ENCODE measurements at places on chromosomes 3 and 15.

DNA sequence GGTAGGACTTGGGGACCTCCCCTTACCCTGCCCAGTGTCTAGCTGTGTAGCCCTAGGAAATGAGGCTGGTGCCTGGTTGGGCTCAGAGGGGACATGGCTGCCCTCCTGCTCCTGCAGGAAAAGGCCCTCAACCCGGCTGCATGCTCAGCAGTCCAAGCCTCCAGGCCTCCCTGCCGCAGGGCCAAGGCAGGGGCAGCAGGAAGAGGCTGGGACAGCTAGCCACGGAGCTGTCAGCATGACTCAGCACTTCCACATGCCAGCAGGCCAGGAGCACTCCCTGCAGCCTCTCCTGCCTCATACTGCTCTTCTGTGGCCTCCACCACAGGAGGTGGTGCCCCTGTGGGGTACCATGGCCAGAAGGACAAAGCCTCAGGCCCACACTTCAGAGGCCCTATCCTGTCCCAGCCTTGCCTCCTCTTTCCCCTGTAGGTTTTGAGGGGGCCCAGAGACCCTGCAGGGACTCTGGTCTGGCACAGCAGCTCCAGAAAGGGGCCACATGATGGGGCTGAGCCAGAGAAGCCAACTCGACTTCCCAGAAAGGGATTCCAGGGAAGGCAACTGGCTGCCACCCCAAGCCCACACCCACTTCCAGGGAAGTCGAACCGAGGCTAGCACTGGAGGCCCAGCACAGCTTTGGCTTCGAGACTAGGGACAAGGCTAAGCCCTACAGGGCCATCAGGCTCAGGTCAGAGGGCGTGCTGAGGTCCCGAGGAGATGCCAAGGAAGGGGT, 19.5 kb downstream of the TKT start:
- DNase-seq = no peak

DNA sequence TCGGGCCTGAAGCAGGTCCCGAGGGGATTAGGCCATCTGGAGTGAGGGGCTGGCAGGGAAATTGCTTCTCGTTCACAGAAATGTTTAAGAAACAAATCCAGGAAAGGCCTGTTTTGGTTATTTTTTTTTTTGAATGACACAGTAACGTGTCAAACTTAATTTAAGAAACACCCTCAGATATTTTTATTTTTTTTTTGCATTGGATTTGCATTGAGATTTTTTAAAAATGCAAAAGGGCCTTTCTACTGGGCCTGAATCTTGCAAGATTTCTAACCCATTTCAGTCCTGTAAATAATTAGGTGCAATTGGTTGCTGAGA, 25.0 kb upstream of the KLF13 start:
- no peak for DNase-seq

DNA sequence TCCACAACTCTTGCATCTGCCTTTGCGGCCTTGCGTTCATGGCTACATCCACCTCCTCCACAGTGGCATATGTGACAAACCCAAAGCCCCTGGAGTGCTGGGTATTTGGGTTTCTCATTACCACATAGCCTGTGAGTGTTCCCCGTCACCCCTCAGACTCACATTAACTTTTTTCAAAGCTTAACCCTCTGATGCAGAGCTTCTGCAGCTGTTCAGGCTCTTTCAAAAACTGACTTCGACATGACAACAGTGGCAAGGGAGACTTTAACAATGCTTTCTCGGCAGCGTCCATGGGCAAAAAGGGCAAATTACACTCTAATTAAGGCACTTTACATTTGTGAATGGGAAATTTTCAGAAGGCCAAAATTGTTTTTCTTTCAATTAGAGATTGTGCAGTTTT, 343.2 kb downstream of the UNC13C start:
- no peak for DNase-seq

GRCh38 chr3:44069276-44069675, 172.4 kb upstream of the TOPAZ1 start:
- no peak for DNase-seq

DNA sequence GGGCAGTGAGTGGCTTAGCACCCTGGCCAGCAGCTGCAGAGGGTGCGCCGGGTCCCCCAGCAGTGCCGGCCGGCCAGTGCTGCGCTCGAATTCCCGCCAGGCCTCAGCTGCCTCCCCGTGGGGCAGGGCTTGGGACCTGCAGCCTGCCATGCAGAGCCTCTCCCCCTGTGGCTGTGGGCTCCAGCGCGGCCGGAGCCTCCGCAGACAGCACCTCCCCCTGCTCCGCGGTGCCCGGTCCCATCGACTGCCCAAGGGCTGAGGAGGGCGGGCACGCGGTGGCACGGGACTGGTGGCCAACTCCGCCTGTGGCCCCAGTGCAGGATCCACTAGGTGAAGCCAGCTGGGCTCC, 386.3 kb downstream of the CNTN4 start:
- DNase-seq = no peak

GRCh38 chr3:105367406-105368213, 901 bp downstream of the ALCAM start:
- no peak for DNase-seq

DNA sequence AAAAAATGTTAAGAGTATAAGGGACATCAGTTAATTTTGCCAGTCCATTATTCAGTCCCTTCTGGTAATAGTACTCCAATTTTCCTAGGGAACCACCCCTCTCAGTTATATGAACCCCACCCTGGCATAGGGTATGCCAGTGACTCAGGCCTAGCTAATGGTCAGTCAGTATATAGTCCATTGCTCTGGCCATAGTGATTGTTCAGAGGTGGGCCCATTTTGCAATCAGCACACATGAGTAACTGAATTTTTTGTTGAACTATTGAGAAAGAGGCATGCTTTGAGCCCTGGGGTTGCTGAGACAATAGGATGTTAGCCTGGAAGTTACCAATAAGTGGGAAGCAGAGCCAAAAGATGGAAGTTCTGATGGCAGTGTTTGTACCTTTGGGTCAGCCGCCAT, 4.1 kb downstream of the LRCH3 start:
- no peak for DNase-seq

- DNase-seq = no peak
Observed at GRCh38 chr15:90765966-90766365, 48.8 kb downstream of the BLM start.

DNA sequence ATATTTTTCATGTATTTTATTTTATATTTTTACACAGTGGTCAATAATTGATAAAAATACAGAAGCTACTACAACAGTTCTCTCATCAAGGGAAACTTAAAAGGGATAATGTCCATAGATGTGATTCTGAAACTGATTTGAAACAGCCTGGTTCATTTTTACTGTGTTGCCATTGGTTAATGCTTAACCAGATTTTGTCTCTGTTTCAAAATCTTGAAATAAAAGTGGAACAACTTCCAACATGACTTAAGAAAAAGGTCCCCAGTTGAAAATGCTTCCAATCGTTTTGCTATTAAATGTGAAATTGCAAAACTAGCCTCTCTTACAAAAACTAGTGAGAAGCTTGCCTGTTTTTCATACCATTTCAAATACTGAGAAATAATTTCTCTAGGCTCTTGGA, 240.7 kb downstream of the LPP start:
- DNase-seq = no peak

DNA sequence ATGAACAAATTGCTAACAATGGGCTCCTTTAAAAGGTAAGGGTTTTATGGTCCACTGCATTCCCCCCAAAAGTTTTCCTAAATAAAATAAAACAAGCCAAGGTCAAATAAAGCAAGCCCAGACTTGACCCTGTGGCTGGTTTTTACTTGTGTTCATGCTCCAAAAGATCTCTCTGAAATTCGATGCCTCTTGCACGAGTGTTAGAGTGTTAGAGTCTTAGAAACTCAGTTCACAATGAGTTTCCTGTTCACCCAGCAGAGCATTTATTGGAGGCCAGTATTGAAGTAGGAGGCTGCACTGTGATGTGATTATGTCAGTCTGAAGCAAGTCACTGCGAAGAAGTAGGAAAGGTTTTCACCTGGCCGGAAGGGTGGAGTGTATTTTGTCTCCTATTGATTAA, 59.9 kb upstream of the LRTM1 start:
- no peak for DNase-seq

GRCh38 chr3:45253316-45253715, 27.2 kb upstream of the TMEM158 start:
- DNase-seq = no peak

- peak; percentile 38 for DNase-seq
Observed at GRCh38 chr15:61038387-61038786, 190.7 kb downstream of the RORA start.

- no peak for DNase-seq
Observed at GRCh38 chr15:49101536-49101935, 53.9 kb downstream of the COPS2 start.

DNA sequence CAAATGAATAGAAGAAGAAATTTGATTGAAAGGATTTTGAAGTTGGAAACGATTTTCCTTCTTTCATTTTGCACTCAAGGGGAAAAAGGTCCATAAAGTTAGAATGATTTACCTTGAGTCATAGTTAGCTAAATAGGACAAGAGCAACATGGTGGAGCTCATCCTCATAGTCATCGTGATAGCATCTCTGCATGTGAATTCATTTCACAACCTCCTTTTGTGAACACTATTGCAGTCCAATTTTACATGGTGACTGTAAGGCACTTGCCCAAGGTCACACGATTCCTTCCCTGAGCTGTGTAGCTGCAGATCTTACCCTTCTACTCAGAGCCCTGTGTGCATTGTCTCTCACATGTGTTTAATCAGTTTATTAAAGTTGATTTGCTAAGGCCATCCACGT, 359.8 kb upstream of the C2CD4B start:
- no peak for DNase-seq

DNA sequence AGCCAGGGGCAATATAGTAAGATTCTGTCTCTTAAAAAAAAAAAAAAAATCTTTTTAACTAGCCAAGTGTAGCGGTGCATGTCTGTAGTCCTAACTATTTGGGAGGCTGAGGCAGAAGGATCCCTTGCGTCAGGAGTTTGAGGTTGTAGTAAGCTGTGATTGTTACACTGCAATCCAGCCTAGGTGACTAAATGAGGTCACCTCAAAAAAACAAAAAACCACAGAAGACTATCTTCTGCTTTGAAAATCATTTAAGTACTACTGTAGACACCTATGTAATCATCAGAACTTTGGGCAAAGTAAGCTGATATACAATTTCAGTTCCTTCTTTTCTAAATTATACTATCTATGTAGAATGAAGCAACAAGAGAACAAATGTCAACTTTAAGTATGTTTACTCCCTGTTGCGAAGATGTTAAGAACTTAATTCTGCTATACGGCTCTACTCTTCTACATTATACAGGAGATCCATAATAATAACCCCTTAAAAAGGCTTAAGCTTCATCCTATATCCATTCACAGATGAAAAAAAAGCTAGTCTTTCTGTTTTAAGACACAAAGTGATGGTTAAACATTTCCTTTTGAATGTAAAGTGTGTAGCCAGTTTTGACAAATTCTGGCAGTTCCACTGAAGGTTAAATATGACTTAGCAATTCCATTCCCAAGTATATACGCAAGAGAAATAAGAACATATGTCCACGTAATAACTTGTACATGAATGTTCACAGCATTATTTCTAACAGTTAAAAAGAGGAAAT, 15.2 kb downstream of the DAZL start:
- DNase-seq = no peak

Measured in NCI-H1417 treated with DMSO at 0.1 percent for 48 hours (cell line).